ENCODE measurements at places on chromosomes 2 and 18.

- no peak for DNase-seq
Measured at GRCh38 chr2:139911160-139911559, 1131.0 kb upstream of the NXPH2 start.

DNA sequence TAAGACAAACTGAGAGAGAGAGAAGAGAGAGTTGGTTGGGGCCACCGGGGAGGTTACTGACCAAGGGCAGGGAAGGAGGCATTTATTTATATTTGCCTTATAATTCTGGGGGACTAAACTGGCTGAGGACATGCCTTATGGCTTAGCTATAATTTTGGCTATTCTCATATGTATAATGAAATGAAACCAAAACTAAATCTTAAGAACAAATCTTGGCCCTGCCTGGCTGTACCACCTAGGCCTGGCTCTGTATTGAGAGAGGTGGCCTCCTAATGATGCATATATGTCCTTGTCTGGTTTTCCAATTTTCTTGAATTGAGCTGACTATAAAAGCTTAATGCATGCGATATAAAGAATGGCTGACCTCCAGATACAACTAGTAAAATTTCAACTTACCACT lies 3.5 kb upstream of the PPP1CB start:
- no peak for DNase-seq

DNA sequence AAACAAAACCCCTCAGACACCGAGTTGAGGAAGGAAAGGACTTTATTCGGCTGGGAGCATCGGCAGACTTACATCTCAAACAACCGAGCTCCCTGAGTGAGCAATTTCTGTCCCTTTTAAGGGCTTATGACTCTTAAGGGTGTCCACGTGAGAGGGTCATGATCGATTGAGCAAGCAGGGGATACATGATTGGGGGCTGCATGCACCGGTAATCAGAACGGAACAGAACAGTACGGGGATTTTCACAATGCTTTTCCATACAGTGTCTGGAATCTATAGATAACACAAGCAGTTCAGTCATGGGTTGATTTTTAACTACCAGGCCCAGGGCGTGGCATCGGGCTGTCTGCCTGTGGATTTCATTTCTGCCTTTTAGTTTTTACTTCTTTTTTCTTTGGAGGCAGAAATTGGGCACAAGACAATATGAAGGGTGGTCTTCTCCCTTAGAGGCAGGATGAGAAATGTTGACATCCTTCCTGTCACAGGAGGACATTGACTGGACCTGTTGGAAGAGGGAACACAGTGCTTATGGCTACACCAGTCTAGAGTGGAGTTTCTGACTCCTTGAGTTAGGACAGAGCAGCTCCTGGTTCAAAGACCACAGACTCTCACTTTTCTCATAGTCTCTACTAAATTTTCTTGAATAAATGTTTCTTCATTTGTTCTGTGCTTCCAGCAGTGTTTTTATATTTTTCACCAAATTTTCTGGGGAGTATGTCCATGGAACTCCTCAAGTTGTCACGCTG lies 35.8 kb downstream of the SPOPL start:
- no peak for DNase-seq

- no peak for DNase-seq
Measured at GRCh38 chr2:236088368-236089057, 79.7 kb downstream of the GBX2 start.

DNA sequence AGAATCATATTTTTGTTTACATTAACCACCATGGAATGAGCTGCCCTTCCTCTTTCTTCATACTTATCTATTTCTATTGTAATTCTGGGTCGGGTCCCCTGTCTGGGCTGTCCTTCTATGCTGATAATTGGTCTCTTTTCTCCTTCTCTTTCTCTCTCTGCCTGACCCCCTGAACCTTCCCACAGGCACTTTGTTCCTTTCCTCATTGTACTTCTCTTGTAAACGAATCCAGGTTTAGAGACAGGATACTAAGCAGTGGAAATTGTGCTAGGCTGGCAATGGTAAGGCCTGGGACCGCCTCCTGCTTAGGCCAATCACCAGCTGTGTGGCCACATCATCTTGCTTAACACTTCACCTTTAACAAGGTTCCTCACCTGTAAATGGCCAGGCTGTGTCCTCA lies 137.0 kb downstream of the ZNF532 start:
- no peak for DNase-seq

GRCh38 chr2:6872394-6872793 lies 5.2 kb upstream of the RSAD2 start:
- DNase-seq: no peak

GRCh38 chr2:216819055-216819454 lies 40.8 kb downstream of the TNP1 start:
- no peak for DNase-seq

DNA sequence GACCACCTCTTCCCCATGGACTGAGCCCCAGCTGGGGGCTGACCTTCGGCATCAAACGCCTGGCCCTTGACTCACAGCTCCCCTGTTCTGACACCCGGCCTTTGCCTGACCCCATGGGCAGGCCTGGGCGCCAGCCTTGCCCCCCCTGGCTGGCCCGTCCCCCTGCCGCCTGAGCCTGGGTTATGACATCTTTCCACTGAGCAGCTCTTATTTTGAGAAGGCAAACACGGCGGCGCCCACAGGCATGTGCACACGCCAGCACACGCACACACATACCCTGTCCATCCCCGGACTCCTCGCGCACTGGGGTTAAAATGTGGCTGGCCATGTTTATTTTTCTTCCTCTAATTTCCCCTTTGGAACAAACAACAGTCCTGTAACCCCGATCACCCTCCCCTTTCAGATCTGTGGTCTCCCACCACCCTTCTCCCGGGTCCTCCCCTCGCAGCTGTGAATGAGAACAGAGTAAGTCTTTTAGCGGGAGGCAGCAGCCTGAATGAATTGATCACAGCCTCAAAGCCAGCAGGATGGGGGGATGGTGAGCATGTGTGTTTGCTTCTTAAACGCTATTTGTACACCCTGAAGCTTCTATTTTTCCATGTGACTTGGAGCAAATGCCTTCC lies 11.8 kb upstream of the ATOH8 start:
- no peak for DNase-seq

Data from stimulated activated CD8-positive, alpha-beta memory T cell treated with anti-CD3 and anti-CD28 coated beads, Interleukin-15, amount 100 ng/mL, for 1 hour (primary cell).